ENCODE measurements at places on chromosomes 11 and 22.

GRCh38 chr22:43441751-43442150 lies 29.9 kb downstream of the MPPED1 start:
- DNase-seq: no peak

- no peak for DNase-seq
Observed at GRCh38 chr11:61851113-61851899, 23.2 kb downstream of the FADS2 start.

GRCh38 chr11:134341805-134342571 lies 10.2 kb downstream of the GLB1L2 start:
- DNase-seq: no peak

GRCh38 chr11:87369888-87370287 lies 332.2 kb downstream of the TMEM135 start:
- no peak for DNase-seq

DNA sequence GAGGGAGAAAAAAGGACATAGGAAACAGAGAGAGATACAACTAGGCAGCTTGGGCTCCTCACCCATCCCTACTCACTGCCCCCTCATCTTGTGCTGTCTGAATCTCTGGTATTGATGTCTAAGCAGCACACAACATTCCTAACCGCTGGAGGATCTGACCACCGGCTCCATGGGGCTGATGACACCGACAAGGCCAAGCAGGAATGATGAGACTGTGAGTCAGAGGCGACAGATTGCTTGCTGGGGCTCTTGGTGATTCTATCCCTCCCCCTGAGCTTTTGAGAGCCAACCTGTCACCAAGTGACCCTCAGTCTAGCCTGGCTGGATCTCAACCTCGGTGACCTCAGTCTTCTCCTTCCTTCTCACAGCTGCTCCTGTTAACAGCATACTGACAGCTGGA lies 13.8 kb downstream of the PAMR1 start:
- no peak for DNase-seq

- no peak for DNase-seq
Observed at GRCh38 chr11:10023212-10023611, 270.8 kb downstream of the SBF2 start.

DNA sequence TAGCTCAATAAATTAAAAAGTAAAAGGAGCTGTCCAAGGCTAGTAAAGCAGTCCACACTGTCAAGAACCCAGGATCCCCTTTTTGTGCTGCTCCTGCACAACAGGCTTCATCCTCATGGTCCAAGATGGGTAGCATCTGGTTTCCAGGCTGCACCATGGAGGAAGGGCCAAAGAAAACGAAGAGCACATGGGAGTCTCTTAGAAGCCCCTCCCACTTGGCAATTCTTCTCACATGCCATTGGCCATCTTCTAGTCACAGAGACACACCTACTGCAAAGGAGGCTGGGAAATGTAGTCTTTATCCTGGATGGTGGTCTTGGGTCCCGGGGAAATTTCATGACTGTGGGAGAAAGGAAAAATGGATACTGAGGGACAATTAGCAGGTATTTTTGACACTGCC lies 37.8 kb downstream of the PRR5L start:
- DNase-seq: peak; percentile 21

- no peak for DNase-seq
Observed at GRCh38 chr11:59394186-59394585, 32.0 kb downstream of the OR5A2 start.

DNA sequence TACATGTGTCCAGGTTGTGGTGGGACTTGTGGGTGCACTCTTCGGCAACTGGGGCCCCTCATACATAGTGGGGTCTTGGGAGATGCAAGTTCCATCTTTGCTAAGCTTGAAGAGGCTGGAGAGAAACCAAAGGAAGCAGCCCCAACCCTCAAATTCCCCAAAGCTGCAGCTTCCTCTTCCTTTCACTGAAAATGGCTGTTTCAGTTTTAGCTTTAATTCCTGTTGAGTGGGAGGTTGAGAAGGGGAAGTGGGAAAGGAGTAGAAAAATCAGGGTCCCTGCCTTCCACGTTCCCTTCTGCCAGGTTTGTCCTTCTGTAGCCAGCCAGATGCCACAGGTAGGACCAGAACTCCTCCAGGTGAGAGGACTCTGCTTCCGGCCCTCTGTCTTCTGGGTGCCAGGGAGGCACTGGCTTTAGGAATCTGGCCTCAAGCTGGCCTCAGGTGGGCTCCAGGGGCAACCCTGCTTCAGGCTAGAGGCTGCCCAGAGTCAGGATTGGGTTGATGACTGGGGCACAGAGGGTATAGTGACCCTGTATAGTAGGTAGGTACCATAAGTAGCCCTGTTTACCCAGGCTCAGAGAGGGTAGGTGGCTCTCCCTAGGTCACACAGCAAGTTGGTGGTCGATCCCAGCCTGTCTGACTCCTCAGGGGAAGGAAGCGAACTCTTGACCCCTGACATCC lies 16.2 kb downstream of the P2RY6 start:
- DNase-seq: no peak

DNA sequence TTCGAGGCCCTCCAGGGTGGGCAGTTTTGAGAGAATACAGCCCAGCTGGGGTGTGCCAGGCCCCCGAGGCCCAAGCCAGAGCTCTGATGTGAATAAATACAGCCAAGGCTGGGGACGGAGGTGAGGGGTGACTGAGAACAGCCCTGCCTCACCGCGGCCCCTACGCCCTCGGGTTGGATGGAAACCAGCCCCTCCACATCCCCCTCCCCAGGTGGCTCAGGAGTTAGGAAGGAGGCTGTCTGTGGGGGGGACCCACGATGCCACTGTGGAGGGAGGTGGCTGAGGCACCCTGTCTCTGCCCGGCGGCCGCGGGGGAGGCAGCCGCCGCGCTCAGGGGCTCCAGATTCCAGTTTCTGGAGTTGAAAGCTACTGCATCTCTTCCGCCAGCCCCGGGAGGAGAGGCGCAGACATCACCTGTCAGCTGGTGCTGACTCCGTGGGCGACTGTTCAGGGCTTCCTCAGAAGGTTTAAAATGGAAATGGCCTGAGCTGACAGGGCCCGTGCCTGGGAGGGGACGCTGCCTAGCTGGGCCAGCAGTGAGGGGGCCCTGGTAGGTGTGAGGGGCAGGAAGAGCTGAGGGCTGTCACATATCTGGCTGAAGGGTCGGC lies 1.4 kb downstream of the FLRT1 start:
- peak; percentile 36 for DNase-seq

DNA sequence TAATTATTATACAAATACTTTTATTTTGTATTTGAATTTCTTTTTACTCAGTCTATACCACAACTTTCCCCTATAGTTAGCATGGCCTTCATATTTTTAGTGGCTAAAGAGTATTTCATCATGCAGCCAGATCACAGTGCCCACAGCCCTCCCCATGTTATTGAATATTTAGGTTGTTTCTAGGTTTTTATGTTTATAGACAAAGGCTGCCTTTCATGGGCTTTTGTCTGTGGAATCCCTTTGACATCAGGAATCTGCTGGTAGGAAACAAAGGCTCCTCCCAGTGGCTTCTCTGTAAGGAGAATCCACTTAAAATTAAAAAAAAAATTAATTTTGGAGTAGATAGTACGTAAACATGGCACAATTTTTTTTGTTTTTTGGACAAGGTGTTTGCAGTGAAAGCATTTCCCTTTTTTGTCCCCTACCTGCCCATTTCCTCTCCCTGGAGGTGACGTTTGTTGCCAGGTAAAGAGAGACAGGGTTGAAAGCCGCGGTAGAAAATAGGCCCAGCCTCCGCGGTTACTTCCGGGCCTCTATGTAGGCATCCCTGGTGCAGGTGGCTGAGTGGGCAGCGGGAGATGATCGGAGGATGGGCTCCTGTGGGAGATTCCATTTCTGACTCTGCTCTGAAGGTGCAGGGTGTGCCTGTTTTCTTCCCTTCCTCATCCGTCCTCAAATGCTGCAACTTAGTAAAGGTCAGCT lies 82.2 kb upstream of the OR4B1 start:
- no peak for DNase-seq

DNA sequence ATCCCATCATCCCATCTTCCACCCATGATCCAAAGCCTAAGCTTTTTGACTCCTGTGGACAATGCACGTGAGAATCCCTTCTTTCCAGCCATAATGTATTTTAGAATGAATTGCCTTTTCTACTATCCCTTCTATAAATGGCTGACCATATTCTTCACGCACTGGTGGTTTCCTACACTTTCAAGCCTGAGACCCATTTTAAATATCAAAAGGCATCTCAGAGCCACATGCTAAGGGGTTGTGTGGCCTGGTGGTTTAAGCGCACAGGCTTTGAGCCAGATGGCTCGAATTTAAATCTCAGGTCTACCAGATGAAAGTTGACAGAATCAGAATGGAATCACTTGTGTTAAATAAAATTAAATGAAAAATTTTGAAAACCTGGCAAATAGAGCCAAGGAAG lies 54.5 kb downstream of the C11orf91 start:
- no peak for DNase-seq

DNA sequence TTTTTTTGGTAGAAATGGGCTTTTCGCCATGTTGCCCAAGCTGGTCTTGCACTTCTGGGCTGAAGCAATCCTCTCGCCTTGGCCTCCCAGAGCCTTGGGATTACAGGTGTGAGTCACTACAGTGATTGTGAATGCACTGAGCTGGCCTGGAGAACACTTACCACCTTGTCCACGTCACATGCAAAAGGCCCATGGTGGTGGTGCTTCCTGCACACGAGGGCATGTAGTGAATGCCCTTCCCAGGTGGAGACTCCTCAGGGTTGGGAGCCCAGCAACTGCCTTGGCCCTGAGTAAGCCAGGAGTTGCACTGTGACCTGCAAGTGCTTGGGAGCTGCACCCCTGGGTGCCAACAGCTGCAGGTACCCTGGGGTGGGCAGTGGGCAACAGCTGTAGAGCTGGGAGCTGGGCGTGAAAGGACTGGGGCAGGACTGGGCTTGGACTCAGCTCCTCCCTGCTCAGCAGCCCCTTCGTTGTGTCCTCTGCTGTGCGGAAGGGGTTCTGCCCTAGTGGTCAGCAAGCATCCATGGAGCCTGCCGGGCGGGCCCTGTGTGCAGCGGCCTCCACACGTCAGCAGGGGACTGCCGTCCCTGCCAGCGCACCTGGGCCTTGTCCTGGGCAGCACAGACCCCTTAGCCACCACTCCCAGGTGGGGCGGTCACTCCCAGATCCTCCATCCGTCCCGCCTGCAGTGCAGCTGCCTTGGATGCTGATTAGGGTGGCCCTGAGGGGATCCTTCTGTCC lies 9.3 kb upstream of the ADORA2A start:
- DNase-seq: no peak

- DNase-seq: no peak
Observed at GRCh38 chr11:117759305-117759704, 37.7 kb downstream of the DSCAML1 start.

- DNase-seq: peak; percentile 63
Observed at GRCh38 chr22:30444632-30445437, 19.3 kb downstream of the MTFP1 start.

DNA sequence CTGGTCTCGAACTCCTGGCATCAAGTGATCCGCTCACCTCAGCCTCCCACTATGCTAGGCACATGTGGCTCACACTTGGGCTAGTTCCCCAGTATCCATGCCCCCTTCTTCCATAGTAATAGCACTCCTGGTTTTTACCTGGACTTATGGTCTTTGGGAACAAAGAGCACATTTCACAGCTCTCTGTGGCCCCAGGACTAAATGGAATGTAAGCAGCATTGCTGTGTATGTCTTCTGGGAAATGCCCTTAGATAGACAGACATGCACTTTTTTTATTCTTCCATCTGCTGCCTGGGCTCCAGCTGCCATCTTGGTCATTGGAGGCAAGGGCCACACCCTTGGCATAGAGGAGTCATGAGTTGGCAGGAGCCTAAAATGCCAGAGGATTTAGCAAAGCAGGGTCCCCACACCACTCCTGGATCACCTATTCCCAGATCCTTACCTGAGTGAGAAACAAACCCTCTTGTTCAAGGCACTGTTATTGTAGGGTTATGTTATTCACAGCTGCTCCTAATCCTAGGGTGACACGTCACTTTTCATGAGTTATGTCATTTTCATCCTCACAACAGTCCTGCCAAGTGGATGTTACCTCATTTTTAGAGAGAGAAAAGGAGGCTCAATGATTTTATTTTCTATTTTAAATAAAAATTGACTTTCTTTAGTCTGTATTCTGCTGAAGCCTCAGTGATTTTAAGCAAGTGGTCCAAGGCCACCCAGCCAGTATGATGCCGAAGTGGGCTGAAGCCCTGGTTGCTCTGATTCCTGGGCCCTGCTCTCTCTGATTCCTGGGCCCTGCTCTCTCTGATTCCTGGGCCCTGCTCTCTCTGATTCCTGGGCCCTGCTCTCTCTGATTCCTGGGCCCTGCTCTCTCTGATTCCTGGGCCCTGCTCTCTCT lies 15.7 kb upstream of the GDPD5 start:
- no peak for DNase-seq

DNA sequence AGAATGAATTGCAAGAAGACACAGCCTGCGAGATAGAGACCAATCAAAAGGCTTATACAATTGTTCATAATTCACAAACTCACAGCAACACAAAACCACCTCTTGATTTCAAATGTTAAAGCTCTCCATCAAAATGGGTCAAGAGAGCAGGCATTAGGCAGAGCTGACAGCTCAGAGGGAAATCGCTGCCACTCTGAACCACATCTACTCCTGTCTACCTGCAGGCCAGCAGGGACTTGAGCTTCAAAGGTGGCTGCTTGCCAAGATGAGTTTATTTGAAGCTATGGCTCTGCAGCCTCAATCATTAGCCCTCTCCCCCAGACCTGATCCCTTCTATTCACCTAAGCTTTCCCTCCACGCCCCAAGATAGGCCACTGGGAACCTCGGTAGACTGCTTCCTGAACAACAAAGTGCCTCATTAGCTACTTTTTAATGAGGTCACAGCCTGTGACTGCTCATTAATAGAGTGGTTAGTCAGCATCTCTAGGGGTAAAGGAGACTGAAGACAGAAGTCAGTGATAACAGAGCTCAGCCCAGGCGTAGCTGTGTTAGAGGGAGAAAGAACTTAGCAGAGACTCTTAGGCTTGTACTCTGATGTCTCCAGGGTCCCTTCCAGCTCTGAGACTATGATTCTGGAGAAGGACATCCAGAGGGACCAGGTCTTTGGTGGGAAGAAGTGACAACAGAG lies 21.2 kb upstream of the OR10A5 start:
- DNase-seq: peak; percentile 6

GRCh38 chr11:125579811-125580210 lies 10.5 kb downstream of the EI24 start:
- DNase-seq: no peak

GRCh38 chr11:102914238-102915043 lies 39.7 kb upstream of the MMP12 start:
- DNase-seq: no peak

DNA sequence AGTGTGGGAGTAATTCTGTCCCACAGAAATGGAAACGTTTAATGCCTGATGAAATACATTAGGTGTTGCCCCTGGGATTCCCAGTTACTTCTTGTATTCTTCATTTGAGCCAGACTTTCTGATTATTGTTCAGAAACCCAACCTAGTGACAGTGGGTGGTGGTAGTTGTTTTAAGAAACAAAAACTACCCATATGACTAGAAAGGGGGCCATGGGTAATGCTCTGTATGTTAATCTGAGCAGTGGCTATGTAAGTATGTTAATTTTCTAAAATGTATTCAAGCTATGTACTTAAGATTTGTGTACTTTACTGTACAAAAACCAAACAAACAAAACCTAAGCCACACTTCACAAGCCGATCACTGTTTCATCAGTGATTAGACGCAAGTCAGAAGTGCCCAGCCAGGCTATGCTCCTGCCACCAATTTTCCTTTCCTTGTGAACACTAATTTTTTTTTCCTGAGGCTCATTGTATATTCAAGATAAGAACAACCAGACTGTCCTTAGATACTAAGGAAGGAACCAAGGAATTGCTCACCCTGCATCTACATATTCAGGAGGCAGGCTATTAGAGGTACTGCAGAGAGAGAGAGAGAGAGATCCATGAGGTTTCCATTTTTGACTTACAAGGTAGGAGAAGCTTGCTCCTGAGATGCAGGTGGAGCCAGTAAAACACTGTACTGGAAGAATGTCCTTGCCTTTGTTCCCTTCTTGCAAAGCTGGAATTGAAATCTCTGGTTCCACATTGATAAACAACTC lies 122.7 kb downstream of the DBX1 start:
- DNase-seq: no peak

All from RPMI8226 (cell line).